ENCODE measurements at places on chromosomes 2 and 18.

- DNase-seq: no peak
These were observed 72.8 kb downstream of the EDAR start for GRCh38 chr2:108916122-108916795.

GRCh38 chr18:56108478-56109367 lies 520.7 kb upstream of the TCF4 start:
- DNase-seq: no peak

- no peak for DNase-seq
These were observed 175.9 kb upstream of the COPS8 start for GRCh38 chr2:236909802-236910201.

DNA sequence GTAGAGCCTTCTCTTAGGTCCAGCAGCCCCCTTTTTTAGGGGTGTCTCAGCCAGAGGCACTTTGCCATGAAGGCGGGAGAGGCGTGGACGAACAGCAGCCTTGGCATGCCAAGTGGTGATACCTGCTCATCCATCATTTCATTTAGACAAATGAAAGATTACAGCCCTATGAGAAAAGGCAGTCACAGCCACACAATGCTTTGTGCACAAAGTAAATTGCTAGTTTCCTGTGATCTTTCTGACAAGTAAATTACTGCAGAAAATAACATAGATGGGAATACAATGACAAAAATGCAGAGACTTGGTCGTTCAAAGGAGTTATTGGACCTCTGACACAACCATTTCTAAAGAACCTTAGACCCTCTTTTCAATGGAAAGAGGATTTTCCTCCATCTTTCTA lies 94.9 kb downstream of the RND3 start:
- DNase-seq: no peak

DNA sequence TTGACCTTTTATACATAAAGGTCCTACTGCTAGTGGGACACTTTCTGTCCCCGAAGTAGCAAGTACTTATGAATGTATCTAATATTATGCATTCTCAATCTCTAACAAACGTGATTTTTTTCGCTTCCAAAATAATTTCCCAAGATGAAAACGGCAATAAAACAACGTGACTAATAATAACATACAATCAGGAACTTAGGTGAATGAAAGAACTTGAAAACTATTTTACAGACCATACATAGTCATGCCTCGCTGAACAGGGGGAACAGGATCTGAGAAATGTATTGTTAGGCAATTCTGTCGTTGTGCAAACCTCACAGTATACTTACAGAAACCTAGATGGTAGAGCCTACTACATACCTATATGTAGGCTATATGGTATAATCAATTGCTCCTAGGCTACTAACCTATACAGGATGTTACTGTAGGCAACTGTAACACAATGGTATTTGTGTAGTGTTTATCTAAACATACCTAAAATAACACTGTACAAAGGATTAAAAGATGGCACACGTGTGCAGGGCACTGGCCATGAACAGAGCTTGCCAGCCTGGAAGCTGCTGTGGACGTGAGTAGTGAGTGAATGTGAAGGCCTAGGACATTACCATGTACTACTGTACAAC lies 2.5 kb downstream of the RTN4 start:
- no peak for DNase-seq

DNA sequence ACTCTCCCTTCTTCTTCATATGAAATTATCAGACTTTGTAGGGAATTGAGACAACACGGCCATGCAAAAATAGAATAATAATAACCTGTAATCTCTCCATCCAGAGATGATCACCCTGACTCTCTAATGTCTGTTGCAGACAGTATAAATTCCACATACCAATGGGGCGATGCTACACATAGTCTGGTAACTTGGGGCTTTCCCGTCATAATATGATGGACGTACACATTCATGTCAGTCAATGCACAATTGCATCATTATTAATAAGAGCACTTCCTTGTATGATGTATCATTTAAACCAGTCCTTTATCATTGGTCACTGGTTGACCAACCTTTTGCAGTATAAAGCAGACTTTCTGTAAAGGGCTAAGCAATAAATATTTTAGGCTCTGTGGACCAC lies 39.5 kb upstream of the SCLY start:
- DNase-seq: no peak

- DNase-seq: no peak
These were observed 221.0 kb upstream of the OSR1 start for GRCh38 chr2:19579461-19579860.

- no peak for DNase-seq
These were observed 76.8 kb downstream of the LYPD1 start for GRCh38 chr2:132593171-132593570.

DNA sequence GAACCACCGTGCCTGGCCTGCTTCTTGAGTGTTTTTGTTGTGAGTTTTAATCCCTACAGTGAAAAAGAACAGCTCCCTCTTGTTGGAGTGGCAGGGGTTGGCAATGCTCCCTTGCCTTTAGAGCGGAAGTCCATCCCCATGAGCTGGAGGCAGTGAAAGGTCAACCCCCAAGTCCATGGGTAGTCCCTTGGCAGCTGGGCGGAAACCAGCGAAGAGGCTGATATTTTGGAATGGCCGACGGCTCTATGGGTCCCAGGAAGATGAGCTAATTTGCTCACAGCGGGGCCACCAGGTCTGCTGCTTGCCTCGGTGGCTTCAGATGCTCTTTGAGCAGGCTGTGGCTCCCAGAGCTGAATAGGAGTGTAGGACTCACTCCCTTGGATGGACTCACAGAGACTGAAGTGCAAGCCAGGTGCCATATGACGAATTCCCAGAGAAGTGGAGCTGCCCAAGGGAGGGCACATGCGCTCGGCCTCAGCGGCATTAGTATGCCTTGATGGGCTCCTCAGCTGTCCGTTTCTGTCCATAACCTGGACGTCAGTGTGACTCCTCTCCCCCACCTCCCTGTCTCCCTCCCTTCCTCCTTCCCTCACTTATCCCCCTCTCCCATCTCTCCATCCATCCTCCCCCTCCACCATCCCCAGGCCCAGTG lies 25.4 kb upstream of the RHOB start:
- no peak for DNase-seq

DNA sequence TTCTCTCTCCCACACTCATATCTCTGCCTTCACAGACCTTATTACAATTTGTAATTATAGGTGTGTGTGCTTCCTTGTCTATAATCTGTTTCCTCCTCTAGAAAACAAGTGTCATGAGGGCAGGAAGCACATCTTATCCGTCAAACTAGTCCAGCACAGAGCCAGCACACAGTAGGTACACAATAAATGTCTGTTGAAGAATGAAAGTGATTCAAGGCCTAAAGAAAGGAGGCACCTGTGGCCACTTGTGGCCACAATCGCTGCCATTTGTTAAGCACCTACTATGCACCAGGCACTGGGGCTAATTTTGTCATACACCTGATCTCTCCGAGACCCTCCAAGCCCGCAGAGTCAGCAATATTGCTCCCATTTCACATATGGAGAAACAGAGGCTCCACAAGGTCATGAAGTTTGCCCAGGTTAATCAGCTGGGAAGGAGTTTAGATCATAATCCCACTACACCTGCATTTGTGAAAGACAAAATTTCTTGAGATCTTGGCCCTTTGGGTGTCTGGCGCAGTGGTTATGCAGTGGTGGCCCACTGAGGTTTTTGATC lies 78.4 kb downstream of the TNS1 start:
- DNase-seq: no peak

- no peak for DNase-seq
These were observed 13.9 kb upstream of the GYPC start for GRCh38 chr2:126642031-126642430.

DNA sequence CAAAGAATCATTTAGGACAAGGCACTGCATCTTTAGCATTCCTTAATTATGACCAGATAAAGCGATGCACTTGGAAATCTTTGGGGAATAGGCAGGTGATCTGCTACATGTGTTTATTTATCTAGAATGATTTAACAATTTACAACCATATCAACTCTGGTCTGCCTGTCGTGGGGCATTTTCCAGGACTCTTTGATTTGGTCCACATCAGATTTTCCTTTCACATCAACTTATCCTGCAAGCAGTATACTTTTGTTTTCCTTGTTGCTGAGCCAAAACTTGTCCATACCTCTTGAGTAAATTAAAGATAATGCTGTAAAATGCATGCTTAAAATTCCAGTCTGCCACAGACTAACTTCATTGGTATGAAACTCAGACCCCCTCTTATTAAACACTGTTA lies 312.4 kb upstream of the TCF4 start:
- DNase-seq: no peak

DNA sequence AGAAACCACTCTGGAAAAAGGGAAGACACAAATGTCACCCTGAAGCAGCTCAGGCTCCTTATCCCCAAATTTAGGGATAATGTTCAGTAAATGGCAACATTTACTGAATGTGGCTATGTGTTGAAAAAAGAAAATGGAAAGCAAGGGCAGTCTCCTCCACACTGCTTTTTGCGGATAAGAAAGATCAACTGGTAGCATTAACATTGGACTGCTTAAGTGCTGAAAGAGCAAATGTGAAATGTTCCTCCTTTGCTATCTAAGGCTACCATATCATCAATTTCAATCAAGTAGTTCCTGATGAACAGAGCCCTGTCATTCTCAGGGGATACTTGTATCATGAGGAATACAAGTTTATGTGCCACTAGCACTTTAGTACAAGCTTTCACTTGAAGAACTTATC lies 12.5 kb downstream of the FBXO11 start:
- no peak for DNase-seq

- DNase-seq: no peak
These were observed 13.4 kb upstream of the RPL37A start for GRCh38 chr2:216485237-216485636.

DNA sequence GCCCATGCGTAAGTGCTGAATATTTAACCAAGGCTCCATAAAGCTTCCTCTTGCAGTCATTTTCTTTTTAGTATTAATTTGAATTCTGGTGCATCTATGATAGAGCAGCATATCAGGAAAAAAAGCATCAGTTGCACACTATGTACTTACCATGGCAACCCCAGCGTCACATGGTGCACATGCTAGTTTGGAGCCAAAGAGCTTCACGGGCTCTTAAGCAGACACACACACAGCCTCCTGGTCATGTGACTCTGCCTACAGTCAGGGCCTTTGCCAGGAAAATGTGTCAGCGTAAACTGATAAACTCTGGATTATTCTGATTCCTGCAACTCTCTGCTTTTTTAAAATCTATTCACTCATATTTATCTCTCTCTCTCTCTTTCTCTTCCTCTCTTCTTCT lies 30.2 kb downstream of the NYAP2 start:
- DNase-seq: no peak

DNA sequence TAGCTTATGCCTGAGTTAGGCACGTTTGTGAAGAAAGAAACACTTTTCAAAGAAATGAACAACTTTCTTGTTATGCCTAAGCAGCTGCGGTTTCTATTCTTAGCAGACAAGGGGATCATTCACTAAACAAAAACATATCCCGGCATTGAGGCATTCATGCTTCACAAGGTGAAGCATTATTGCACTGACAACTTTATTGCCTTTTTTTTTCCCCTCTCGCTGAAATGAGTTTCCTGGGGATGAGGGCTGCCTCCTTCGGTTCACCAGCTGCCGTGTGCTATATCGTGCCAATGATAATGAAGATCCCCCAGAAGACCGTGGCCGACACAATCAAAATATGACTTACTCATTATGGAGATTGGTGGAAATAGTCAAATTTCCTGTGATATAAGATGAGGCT lies 288.2 kb upstream of the ST6GAL2 start:
- DNase-seq: no peak

- no peak for DNase-seq
These were observed 13.1 kb downstream of the RBBP8 start for GRCh38 chr18:22946217-22946616.

DNA sequence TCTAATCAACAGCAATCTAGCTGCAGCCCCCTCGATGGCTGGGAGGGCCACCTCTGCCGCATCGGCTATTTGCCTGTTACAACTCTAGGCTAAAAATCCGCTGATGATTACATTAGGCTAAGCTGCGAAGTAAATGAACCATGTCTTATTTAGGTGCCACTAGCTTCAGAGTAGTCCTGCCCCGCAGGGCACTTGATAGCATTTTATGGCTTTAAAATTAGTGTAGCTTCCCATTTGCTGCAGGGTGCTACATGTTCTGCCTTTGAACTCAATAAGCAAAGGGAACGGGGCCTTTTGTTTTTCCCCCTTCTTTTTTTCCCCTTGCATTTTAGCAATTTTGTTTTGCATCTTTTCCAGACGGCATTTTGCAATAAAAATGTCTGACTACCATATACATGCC lies 270.2 kb downstream of the GBX2 start:
- no peak for DNase-seq

- no peak for DNase-seq
These were observed 258.8 kb downstream of the MREG start for GRCh38 chr2:215754546-215754945.

- DNase-seq: no peak
These were observed 115.9 kb upstream of the SYT4 start for GRCh38 chr18:43393174-43393573.

DNA sequence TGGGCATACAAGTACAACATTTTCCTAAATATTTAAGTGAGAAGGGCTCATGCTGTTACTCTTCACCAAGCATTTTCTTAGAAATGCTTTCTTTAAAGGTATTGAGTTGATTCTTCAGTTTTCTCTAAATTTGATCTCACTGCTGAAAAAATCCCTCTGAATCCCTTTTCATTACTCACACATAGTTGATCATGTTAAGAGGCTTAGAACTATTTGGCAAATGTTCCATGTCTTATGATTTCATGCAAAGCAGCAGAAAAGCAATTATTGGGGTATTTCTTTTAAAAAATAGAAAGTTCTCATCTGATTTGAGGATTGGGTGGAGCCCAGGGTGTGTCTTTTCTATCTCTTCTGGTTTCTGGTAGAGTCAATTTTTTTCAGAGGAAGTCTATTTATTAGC lies 1079.8 kb upstream of the ZEB2 start:
- no peak for DNase-seq

GRCh38 chr18:2850816-2851215 lies 4.0 kb downstream of the EMILIN2 start:
- no peak for DNase-seq

DNA sequence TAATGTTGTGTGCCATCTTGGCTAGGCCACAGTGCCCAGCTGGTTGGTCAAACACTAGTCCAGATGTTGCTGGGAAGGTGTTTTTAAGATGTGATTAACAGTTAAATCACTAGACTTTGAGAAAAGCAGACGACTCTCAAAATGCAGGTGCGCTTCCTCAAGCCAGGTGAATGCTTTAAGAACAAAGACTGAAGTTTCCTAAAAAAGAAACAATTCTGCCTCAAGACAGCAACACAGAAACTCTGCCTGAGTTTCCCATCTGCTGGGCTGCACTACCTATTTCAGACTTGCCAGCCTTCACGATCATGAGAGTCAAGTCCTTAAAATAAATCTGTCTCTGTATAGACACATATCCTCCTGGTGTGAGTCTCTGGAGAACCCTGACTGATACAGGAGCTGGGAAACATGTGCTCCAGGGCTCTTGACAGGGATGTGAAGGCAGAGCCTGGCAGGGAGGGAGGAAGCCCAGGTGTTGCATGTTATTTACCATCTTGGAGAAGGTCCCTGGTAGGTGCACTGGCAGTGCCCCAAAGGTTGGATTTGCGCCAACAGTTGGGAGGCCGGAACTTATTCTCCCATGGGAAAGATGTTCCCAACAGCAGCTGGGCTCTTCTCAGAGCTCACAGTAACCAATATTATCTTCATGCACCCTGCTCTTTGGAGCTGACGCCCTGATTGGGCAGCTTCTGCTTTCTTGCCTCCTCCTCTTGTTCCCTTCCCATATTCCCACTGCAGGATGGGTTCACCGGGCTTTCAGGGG lies 43.9 kb downstream of the ST6GAL2 start:
- DNase-seq: no peak

GRCh38 chr2:136117391-136117841 lies 533 bp downstream of the CXCR4 start:
- DNase-seq: no peak

All from cortex of kidney (tissue), 1 donor.